Mucosa of gallbladder (tissue), 1 donor: ENCODE measurements at places on chromosomes 2 and 18.

DNA sequence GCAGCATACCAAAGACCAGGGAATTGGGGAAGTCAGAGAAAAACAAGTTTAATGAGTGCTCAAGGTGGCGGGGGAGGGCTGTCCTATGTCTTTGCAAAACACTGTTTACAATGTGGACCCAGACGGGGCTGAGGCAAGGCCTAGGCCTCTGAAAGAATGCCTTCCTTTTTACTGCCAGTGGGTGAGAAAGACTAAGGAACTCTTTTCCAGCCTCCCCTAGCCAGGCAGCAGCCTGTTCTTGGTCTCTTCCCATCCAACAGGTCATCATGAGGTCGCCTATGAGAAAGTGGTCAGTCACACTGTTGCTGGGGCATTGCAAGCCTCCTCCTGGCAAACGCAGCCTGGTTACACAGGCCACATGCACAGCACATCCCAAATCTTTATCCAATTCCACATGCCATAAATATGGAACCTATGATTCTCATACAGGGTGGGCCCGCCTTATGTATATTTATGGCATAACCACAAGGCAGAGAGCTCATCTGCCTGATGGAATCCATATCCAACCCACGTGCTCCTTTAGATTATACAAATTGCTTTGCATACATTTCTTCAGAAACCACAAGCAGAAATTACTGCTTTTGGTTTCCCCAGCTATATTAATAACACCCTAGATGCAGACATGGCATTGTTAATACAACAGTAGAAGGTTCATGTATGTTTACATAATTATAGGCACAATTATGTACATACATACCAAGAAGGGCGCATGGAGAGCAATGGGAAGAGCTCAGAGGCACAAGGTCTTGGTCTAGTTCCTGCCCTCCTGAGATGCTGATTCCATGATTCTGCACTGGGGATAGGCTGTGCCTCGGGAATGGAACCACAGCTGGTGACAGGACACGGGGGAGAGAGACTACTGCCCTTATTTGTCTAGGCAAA lies 48.6 kb downstream of the NRP2 start:
- DNase-seq: no peak

DNA sequence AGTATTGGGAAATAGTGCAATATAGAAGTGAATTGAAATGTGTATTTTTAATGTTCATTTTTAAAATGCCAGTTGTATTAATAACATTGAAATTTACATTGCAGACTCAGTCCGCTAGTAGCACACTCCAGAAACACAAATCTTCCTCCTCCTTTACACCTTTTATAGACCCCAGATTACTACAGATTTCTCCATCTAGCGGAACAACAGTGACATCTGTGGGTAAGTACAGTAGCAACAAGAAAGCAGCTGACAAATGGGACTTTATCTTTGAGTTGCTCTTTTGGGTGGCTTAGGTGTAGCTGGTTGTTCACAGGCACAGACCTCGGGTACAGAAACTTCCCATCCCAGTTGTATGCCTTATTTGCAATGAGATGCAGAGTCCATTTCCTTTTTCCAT lies 118.2 kb upstream of the IL1R2 start:
- DNase-seq: no peak

- no peak for DNase-seq
Observed at GRCh38 chr2:172285760-172286159, 141.6 kb upstream of the ITGA6 start.

GRCh38 chr2:43311276-43311675 lies 84.9 kb upstream of the ZFP36L2 start:
- no peak for DNase-seq

- no peak for DNase-seq
Observed at GRCh38 chr2:183606022-183606717, 481.9 kb downstream of the NUP35 start.

GRCh38 chr2:195468771-195469170 lies 188.3 kb upstream of the SLC39A10 start:
- no peak for DNase-seq

- no peak for DNase-seq
Observed at GRCh38 chr2:222290736-222291484, 7.9 kb downstream of the PAX3 start.

DNA sequence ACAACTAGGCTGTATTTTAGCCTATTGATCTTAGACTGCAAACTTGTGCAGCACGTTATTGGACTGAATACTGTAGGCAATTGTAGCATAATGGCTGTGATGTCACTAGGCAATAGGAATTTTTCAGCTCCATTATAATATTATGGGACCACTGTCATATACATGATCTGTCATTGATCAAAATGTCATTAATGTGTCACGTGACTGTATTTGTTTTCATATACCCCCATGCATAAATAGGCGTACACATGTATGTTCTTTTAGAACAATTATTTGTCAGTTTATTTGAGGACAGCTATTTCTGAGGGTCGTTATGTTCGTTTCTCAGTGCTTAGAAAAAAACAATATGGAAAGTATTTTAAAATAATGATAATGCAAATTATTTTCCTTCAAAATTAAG lies 111.9 kb upstream of the CDH2 start:
- DNase-seq: no peak

GRCh38 chr2:111668741-111669140 lies 215.3 kb downstream of the ANAPC1 start:
- DNase-seq: no peak

- peak; percentile 56 for DNase-seq
Observed at GRCh38 chr18:11885278-11885947, 22.7 kb downstream of the MPPE1 start.

DNA sequence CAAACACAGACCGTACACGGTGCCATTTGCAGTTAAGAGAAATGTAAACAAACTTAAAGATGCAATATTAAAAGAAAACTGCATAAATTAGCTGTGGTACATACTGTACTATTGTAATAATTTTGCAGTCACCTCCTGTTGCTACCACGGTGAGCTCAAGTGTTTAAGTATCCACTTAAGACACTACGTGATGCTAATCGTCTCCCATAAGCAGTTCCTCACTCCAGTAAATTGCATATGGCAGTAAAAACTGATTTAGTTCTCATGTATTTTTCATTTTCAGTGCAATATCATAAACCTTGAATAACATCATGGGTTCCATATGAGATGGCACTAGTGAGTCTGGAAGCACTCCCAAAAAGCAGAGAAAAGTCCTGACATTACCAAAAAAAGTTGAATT lies 14.4 kb downstream of the CLEC4F start:
- DNase-seq: no peak

DNA sequence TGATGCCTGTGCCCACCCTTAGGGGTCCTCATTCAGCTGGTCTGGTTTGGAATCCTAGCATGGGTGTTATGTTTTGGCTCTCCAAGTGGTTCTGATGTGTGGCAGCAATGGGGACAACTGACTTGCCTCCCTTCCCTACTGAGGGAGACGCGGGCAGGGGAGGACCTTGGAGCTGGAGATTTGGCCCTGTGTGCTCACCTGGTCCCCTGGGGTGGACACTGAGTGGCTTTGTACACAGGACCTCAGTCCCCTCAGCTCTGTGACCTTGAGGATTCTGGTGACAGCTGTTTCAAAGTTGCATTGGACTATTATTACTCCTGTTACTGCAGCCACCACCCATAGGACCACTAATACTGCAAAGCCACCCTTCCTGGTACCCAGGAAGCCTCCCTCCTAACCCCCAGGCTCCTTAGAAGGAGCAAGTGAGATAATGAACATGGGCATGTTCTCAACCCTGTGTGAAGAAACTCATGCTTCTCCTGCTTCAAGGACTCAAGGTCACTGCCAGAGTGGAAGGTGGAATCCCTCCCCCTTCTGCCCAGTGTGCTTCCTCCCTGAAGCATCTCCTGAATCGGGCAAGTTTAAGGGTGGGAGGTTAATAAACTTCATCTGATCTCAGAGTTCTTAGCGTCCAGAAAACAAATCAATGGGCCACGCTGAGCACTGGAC lies 26.5 kb downstream of the TMEM182 start:
- no peak for DNase-seq

DNA sequence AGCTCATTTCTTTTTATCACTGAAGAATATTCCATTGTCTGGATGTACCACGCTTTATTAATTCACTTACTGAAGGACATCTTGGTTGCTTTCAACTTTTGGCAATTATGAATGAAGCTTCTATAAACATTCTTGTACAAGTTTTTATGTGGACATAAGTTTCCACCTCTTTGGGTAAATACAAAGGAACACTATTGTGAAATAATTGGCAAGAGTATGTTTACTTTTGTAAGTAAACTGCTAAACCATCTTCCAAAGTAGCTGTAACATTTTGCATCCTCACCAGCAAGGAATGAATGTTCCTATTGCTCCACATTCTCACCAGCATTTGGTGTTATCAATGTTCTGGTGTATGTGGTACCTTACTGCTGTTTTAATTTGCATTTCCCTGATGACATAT lies 15.8 kb upstream of the VWC2L start:
- no peak for DNase-seq

GRCh38 chr2:49255409-49255971 lies 101.2 kb upstream of the FSHR start:
- no peak for DNase-seq
